ENCODE measurements at places on chromosomes 11 and 22. TPM values are rescaled to one million over a fixed set of nuclear protein-coding genes. Genes with fewer than 3 reads are reported as not detected.

PAX6 gene
- total RNA-seq, result not detected

DNA sequence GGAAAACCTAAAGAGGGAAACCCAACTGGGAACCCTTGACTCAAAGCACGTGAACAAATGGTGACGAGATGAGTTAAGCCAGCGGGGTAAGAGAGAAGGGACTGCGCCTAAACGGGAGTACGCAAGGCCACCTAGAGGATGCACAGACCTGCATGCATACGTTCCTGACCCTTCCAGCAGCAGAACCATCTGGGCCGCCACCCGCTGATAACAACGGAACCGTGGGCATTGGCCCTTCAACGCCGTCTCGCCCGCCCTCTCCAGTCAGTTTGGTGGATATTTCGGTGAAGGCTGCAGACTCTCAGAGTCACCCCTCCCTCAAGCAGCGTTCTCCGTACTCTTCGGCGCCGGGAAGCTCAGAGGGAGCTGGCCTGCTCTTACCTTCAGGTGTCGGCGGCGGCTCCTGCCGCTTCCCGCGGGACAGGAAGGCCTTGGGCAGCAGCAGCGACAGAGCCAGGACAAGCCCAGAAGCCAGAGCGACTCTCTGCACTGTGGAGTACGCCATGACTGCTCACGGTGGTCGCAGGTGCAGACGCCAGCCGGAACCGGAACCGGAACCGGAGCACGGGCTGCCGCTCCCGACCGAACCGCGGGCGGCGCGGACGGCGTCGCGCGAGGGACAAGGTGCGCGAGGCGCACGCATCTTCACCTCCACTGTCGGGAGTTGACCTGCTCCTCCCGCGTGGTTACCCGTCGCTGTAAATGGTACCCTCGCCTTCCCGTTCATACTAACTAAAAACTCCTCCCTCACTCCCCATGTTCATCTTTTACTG lies at the start of gene RIC3:
Gene RIC3 (minus strand): TSS at position 541 of the 773 bp plus-strand sequence. CDS start 36 bp downstream, at position 505.
- peaks cover 8% of the 10 kb centered on the region for H3K4me1 ChIP-seq
- peak within 1 kb of the TSS; percentile 57 for H3K4me3 ChIP-seq
- H3K27ac ChIP-seq, result peak within 1 kb of the TSS; percentile 38
- no peaks in the 10 kb centered on the region for H3K27me3 ChIP-seq
- DNase-seq, result peak; percentile 73

OR2AG2 gene
- 0.13 TPM for total RNA-seq

C11orf65 gene
- total RNA-seq, result 3.8 TPM

PNPLA3 gene
- total RNA-seq, result 0.11 TPM

MRGPRF gene
- 7.6 TPM for total RNA-seq

DNA sequence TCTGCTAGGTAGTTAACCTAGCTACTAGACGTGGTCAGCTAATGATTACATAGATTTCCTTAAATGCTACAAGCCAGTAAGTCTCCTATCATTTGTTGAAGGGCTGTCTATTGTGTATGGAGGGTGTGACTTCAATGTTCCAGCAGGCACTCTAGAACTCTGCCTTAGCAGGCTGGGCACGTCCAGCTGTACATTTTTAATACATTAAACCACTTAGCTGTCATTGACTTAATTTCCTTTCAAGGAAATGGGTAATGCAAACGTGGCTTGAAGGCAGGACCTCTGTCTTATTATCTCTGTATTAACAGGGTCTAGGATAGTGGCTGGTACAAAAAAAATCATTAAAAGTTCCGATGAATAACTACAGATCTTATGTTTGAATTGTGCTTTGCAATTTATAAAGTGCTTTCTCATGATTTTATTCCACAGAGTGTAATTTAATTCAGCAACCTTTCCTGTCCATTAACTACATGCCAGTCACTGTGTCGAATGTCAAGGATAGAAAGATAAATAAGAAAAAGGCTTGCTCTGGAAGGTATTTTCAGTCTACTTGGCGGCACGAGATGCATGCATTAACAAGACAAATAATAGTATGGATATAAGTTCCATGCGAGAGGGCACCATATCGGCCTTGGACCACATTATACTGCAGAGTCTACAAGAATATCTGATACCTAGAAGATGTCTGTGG lies 60.3 kb downstream of the APOL3 start:
- no peak for DNase-seq
- H3K4me1 ChIP-seq, result no peaks in the 10 kb centered on the region
- no peak overlapping the region for H3K27ac ChIP-seq
- H3K4me3 ChIP-seq, result no peak overlapping the region

DNA sequence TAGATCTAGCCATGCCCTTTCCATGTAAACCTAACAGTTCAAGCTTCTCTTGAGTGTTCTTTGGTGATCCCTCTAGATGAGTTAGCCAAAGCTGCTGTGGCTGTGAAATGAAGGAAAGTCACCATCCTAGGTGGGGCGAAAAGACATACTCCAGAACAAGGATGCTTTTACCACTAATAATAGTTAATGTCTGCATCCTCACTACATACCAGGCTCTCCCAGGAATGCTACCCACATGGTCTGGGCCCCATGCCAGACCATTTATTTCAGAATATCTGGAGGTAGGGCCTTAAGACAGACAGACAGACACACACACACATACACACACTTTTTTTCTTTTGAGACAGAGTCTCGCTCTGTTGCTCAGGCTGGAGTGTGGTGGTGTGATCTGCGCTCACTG lies 14.7 kb downstream of the ABTB2 start:
- H3K4me3 ChIP-seq, result no peak overlapping the region
- H3K27ac ChIP-seq, result no peak overlapping the region
- H3K27me3 ChIP-seq, result no peaks in the 10 kb centered on the region
- no peaks in the 10 kb centered on the region for H3K4me1 ChIP-seq
- no peak for DNase-seq

OR8A1 gene
- not detected for total RNA-seq

- DNase-seq, result no peak
- H3K27ac ChIP-seq, result no peak overlapping the region
- no peaks in the 10 kb centered on the region for H3K4me1 ChIP-seq
- no peak overlapping the region for H3K4me3 ChIP-seq
These were observed 23.7 kb downstream of the GNB1L start for GRCh38 chr22:19831016-19831415.

FXYD2 gene
- total RNA-seq, result 1.0 TPM

DNA sequence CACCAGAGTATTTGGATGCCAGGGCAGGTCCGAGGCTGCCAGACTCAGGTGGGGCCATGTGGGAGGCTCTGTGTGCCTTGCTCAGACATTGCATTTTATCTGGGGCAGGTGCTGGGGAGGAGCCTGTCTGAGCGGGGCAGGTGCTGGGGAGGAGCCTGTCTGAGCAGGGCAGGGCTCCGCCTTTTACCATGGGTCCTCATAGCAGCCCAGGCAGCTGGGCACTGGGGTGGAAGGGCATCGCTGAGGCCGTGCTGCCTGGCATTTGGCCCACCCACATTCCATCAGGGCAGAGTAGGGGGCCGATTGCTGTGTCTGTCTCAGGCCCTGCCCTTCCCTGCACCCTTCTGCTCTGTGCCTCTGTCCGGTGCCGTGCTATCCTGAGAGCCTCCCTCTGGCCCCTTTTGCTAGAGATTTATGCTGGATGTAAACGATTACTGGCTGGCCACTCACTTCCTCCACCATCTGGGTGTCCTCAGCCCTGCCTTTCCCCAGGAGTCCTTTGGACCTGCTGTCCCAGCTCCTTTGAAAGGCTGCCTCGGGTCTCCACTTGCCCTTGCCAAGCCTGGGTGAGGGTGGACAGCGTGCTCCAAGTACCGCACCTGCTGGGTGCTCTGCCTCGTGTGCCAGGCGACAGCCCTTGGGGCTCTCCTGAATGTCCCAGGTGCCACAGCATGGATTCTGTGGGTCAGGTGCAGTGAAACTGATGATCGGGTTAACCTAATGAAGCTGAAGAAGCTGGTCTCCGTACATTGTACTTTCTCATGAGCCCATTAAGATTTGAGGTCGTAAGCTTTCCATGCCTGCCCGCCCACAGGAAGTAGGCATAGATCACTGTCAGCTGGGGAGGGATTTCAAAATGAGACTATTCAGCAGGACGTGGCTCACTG lies 281.6 kb downstream of the TBC1D22A start:
- H3K4me1 ChIP-seq, result peaks cover 12% of the 10 kb centered on the region
- DNase-seq, result peak; percentile 73
- no peaks in the 10 kb centered on the region for H3K36me3 ChIP-seq
- no peaks in the 10 kb centered on the region for H3K27me3 ChIP-seq

CRYBB3 gene
- total RNA-seq, result not detected

ACTN3 gene
- total RNA-seq, result 0.27 TPM

GRCh38 chr11:126029237-126029636 lies 33.4 kb downstream of the CDON start:
- H3K36me3 ChIP-seq, result no peaks in the 10 kb centered on the region
- H3K27me3 ChIP-seq, result no peaks in the 10 kb centered on the region
- H3K4me3 ChIP-seq, result no peak overlapping the region
- H3K4me1 ChIP-seq, result peaks cover 33% of the 10 kb centered on the region
- DNase-seq, result no peak

- H3K27me3 ChIP-seq, result no peaks in the 10 kb centered on the region
- no peaks in the 10 kb centered on the region for H3K4me1 ChIP-seq
- peak; percentile 52 for DNase-seq
- H3K4me3 ChIP-seq, result no peak overlapping the region
- no peaks in the 10 kb centered on the region for H3K36me3 ChIP-seq
- H3K27ac ChIP-seq, result no peak overlapping the region
These were observed 14.7 kb upstream of the VPREB1 start for GRCh38 chr22:22229683-22230420.

NEFH gene
- total RNA-seq, result not detected

- no peaks in the 10 kb centered on the region for H3K27me3 ChIP-seq
- no peak overlapping the region for H3K4me3 ChIP-seq
- H3K4me1 ChIP-seq, result peaks cover 56% of the 10 kb centered on the region
- peak overlapping the region; percentile 47 for H3K27ac ChIP-seq
These were observed 79.3 kb downstream of the SGSM3 start for GRCh38 chr22:40449676-40450035.

MPST gene
- 67.7 TPM for total RNA-seq

DNA sequence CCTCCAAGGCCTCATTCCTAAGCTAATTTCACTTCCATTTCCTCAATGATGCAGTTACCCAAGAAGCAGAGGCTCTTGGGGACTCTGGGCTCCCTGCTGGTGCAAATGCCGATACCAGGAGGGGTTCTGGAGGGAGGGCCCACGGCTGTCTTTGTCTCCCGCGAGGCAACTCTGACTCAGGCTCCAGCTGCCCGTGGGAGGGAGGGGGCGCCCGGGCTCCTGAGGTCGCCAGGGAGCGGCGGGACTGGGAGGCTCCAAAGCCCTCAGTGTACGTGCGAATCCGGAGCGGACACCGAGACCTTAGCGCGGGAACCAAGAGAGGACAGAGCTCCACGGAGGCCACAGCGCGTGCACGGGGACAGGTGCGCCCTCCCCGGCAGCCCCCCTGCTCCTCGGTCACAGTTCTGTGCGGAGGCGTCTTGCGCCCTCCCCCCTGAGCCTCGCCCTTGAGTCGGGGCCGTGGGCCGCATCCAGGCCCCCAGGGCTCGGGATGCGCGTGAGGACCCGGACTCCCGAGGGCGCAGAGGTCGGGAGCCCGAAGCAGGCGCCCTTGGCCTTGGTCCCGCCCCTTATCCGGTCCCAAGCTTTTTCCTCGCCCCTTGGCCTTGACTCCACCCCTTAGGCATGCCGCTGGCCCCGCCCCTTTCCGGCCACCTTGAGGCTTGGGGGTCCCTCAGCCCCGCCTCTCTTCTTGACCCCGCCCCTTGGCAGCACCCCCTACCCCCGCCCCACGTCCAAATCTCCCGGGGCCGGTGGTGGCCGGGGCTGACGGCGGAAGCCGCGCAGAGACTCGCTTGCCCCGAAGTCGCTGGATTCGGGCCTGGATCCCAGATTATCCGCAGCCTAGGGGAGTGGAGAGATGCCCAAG lies 4.7 kb upstream of the SHISA8 start:
- peaks cover 10% of the 10 kb centered on the region for H3K4me1 ChIP-seq
- peak overlapping the region; percentile 22 for H3K4me3 ChIP-seq
- no peaks in the 10 kb centered on the region for H3K36me3 ChIP-seq

- no peak overlapping the region for H3K27ac ChIP-seq
- H3K4me3 ChIP-seq, result no peak overlapping the region
- no peaks in the 10 kb centered on the region for H3K4me1 ChIP-seq
- H3K27me3 ChIP-seq, result no peaks in the 10 kb centered on the region
- H3K36me3 ChIP-seq, result no peaks in the 10 kb centered on the region
These were observed 50.5 kb downstream of the NNMT start for GRCh38 chr11:114346709-114347141.

DNA sequence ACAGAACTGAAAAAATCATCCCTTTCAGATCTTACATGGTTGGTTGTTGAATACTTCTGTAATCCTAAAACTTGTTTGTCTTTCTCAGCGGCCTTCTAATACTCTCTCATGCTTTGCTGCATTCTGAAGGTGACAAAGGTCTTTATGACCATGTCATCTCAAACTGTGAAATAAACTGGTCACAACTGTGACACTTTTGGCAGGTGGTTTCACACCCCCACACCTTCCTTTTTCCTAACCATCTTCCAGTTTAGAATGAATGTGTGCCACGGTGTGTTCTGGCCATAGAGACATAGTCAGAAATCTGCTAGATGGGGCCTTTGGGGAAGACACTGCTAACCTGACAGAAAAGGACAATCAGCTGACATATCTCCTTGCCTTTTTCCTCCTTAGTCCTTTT lies 14.7 kb upstream of the RFPL3 start:
- DNase-seq, result no peak
- H3K27ac ChIP-seq, result no peak overlapping the region
- no peaks in the 10 kb centered on the region for H3K36me3 ChIP-seq
- peaks cover 33% of the 10 kb centered on the region for H3K4me1 ChIP-seq

LYVE1 gene
- total RNA-seq, result 27.2 TPM

OR5AS1 gene
- not detected for total RNA-seq

DNA sequence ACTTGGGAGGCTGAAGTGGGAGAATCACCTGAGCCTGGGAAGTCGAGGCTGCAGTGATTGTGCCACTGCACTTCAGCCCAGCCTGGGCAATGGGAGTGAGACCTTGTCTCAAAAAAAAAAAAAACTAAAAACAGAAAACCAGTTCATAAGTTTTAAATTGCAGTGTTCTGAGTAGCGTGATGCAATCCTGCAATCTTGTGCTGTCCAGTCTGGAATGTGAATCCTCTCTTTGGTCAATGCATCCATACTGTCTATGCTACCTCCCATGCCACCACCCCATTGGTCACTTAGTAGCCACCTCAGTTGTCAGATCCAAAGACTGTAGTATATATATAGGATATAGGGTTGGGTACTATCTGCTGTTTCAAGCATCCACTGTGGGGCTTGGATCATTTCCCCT lies 11.1 kb downstream of the YAP1 start:
- H3K27ac ChIP-seq, result no peak overlapping the region
- no peak for DNase-seq
- H3K36me3 ChIP-seq, result no peaks in the 10 kb centered on the region
- peaks cover 48% of the 10 kb centered on the region for H3K4me1 ChIP-seq
- no peak overlapping the region for H3K4me3 ChIP-seq
- no peaks in the 10 kb centered on the region for H3K27me3 ChIP-seq
